Esophagus mucosa (tissue), 1 donor: ENCODE measurements at places on chromosomes 4 and X.

DNA sequence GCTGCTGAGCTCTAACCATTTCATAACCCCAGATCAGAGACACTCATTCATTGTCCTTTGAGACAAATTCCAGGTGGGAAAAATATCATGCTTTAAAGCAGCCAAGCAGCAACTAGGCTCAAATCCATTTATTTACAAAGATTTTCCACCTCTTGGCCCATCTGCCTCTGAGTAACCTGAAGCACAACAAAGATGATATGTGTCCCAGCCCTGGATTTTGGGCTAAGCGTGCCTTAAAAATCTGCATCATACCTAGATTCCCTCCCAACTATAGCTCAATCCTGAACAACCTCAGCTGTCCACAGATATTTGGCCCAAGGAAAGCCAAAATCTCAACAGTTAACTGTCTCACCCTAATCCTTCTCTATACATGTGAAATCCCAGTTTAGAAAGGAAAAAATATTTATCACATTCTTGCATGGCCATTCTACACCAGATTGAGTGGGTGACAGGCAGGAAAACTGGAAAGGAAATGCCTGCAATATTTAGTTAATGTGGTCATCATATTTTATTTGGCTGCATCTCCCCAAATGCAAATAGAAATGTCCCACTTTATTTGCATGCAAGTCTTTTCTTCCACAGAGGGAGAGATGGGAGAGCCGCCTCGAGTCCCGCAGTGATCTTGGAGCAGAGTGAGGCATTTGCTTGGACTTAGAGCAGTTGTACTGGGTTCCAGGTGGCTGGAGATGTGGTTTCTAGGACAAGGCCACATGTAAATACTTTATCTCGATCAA lies 146.4 kb upstream of the EOLA2 start:
- ATAC-seq: no peak

GRCh38 chr4:121742794-121743193 lies 22.2 kb downstream of the SMIM43 start:
- no peak for ATAC-seq

GRCh38 chr4:109959195-109959594 lies 46.5 kb downstream of the EGF start:
- no peak for ATAC-seq

DNA sequence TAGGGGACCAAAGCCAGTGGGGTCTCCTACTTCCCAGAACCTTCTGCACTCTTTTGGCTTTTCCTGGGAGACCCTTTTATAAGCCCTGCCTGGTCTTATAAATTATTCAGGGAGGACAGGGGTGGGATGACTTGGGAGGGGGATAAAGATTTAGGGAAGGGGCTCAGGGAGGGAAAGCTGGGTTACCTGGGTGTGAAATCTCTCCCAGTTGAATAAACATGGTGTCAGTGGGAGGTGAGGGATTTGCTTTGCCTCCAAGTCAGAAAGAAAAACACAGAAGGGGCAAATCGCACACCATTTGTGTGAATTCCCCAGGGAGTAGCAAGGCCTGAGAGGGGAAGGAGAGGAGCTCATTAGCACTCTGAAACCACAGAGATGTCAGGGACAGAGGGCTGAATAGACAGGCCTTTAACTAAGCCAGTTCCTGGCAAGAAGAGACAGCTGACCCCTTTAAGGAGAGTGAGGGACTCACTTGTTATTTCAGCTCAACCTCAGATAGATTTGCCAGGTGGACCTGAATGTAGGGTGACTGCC lies at the start of gene RIPPLY1:
RIPPLY1 (minus strand) TSS at position 51 of the 534 bp plus-strand sequence. CDS start 54 bp downstream, outside the sequence.
- no peak for ATAC-seq

DNA sequence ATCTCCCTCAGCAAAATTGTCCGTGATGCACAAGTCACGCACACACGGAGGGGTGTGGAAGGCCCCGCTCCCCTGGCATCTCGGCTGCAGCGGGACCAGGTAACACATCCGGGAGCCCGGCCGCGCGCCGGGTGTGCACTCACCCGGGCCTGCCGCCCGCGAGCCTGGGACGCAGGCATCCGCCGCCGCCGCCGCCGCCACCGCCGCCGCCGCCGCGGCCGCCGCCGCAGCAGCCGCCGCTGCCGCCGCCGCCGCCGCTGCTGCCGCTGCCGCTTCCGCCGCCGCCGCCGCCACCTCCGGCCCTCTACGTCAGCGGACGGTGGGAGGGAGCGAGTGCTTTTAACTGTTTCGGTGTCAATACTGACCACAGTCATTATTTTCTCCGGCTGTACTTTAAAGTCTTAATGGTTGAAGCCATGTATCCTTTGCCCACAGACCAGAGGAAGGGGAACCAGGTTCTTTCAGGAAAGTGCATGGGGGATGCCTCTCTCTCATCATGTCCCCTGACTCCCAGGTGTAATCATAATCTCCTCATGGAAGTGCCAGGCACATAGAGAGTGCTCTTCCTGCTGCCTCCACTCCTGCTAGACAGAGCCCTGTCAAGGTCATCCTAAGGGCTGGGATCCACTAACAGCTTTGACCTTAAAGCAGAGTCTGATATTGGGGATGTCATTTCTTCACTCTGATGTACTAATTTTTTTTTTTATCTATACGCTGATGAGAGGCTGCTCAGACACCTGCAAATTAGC lies 38.0 kb downstream of the MAGEE2 start:
- ATAC-seq: peak; percentile 39

DNA sequence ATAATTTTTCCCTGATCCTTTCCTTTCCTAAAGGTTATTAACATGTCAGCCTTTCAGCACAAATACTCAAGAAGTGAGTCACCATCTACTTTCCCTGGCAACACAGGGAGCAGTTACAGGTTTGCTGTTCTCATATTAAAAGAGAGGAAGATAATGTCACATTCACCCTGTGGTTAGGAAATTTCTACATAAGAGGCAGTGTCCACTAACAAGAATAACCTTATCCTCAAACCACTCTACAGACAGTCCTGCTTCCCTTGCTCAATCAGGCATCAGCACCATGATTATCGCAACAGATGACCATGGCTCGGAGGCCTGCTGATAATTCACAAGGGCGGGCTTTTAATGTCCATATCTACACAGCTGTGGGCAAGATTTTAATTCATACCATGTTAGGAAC lies 30.9 kb downstream of the RNF150 start:
- no peak for ATAC-seq

GRCh38 chrX:25597551-25597950 lies 540.6 kb upstream of the MAGEB18 start:
- ATAC-seq: no peak

DNA sequence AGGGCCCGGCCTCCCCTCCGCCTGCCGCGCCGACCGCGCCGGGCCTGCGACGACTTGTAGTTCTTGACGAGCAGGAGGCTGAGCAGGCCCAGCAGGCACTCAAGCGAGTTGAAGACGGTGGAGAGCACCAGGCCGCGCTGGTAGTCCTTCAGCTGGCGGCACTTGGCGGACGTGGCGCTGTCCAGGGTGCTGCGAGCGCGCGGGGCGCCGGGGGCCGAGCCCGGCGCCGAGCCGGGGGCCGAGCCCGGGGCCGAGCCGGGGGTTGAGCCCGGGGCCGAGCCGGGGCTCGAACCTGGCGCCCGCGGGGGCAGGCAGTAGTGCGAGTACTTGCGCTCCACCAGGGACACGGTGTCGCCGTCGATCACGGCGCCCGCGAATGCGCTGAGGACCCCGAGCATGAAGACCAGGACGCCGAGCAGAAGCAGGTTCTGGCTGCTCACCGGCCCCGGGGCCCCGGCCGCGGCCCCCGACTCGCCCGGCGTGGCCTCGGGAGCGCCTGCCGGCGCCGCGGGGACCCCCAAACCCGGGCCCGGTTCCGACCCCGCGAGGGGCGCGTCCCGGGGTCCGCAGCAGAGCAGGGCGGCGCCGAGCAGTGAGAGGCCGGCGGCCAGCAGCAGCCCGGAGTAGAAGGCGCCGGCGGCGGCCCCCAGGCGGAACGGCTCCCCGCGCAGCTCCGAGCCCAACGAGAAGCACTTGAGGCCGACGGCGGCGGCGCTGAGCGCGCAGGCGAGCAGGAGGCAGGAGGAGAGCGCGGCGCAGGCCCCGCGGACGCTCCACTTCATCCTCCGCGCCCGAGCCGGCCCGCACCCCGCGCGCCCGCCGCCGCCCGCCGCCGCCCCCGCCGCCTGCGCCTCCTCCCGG lies 584 bp downstream of the TMEM271 start:
- ATAC-seq: peak; percentile 77

GRCh38 chrX:150200820-150201287 lies 162.3 kb upstream of the MAMLD1 start:
- peak; percentile 88 for ATAC-seq

- peak; percentile 64 for ATAC-seq
These were observed 44.6 kb upstream of the MAGEC2 start for GRCh38 chrX:142249721-142250120.

- peak; percentile 22 for ATAC-seq
These were observed 1.1 kb upstream of the RAP1GDS1 start for GRCh38 chr4:98260047-98260578.
